ENCODE measurements at places on chromosomes 12 and 14.

DNA sequence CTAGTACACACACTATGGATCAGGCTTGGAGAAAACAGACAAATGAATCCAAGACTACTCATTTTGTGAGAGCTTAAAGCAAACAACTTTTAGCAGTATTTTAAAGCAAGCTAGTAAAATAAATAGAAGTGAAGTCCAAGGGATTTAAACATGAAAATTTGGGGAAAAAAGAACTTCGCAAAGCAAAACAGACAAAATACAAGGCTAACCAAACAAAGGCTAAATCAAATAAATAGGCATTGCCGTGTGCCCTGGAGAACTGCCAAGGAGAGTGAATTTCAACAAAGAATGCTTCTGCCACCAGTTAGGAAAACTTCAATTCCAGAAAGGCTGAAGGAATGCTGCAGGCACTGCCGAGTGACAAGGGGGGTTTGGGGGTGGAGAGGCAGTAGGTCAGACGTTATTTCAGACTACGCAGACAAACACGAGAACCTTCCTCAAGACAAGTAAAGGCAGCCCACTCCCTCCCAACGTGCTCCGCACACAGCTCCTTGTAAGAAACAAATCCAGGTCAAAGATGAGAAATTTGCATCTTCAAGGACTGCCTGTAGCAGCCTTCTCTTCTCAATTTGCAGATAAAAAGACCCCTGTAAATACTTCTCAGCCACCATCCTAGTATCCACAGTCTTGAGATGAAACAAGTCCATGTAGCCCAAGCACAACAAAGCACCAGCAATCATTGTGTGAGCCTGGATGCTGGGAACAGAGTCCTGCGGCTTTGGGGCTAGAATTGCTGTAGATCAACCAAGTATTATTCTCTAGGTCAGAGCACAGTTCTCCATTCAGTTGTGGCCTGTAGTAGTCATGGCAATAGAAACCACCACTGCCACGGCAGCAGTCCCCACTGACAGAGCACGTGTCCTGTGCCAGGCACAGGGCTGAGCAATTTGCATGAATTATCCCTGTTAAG, 43.3 kb downstream of the EFCAB11 start:
- DNase-seq = peak; percentile 60

DNA sequence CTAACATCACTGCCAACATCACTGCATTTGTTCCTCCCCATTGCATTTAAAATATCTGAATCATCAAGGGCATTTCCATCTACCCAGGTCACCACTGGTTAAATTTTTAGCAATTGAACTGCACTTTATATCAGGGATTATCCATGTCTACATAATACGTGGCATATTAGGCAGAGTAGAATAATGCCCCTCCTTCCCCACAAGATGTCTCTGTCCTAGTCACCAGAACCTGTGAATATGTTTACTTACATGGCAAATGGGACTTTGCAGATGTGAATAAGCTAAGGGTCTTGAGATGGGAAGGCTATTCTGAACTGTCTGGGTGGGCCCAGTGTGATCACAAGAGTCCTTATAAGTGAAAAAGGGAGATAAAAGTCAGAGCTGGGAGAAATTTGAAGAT, 181.7 kb upstream of the ARID2 start:
- no peak for DNase-seq

- peak; percentile 64 for DNase-seq
These were observed 348.3 kb downstream of the ZFP36L1 start for GRCh38 chr14:68444449-68445168.

GRCh38 chr12:121121805-121122204, 10.9 kb upstream of the P2RX7 start:
- DNase-seq = no peak

- no peak for DNase-seq
These were observed 12.0 kb downstream of the IGF1 start for GRCh38 chr12:102468261-102468915.

DNA sequence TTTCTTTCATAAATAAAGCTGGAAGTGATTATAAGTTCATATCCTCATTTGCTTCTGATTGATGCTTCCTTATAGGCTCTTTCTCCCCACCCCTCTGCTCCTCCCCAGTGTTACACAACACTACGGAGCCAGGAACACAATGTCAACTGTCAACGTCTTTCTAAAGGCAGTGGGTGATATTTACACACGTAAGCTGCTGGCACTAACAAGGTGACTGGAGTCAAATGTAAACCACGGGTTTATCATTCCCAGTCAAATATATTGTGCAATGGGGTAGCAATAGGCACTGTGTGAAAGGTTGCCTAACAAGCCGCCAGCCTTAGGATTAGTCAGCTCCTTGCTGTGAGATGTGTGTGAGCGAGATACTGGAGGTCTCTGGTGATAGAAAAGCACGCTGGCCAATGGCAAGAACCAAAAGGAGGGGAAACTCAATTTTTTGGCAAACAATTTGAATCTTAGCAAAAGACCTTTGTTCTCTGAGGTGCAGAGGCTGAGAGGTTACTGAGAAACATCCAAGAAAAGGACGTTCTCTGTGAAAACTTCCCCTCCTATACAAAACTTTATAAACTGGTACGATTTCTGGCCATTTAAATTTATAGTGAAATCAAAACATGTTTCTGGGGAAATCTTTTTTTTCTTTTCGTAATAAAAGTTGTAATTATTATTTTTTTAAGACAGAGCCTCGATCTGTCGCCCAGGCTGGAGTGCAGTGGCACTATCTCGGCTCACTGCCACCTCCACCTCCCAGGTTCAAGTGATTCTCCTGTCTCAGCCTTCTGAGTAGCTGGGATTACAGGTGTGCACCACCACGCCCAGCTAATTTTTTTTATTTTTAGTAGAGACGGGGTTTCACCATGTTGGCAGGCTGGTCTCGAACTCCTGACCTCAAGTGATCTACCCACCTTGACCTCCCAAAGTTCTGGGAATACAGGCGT, 22.3 kb upstream of the HECTD1 start:
- DNase-seq = peak; percentile 96

DNA sequence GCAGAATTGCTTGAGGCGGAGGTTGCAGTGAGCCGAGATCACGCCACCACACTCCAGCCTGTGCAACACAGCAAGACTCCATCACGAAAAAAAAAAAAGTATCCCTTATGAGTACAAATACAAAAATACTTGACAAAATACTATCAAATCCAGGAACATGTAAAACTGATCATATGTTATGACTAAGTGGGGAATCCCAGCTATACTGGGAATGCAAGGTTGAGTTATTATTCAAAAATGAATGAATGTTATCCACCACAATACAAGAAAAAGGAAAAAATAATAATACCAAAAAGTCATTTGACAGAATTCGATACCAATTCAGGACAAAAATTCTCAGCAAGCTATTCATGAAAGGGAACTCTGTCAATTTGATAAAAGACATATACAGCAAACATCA, 32.6 kb downstream of the MOK start:
- no peak for DNase-seq

- DNase-seq = peak; percentile 85
These were observed 23.1 kb downstream of the LLPH start for GRCh38 chr12:66107451-66107915.

GRCh38 chr12:4562034-4562657, at the start of gene DYRK4:
DYRK4 (plus strand) TSS chr12:4562208; CDS start chr12:4562246, 38 bp downstream.
- DNase-seq = peak; percentile 82

GRCh38 chr12:121799156-121799841, 4.5 kb upstream of the SETD1B start:
- DNase-seq = peak; percentile 80

DNA sequence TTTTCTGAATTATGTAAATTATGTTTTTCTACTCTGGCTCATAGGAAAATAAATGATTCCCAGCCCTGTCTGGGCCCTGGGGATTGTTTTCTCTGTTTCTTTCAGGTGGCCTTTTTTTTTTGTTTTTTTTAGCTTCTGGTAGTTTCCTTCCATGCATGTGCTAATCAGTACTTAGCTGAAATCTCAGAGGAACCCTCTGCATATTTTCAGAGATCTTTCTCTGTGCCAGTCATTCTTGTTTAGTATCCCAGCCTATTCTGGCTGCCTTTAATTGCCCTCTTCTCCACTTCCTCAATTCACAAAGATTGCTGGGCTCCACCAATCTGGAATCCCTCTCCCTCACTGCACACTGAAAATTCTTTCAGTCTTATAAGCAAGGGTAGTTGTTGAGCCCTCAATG, 46.9 kb downstream of the CNOT2 start:
- DNase-seq = peak; percentile 2

- DNase-seq = peak; percentile 52
These were observed 3.5 kb upstream of the P2RX7 start for GRCh38 chr12:121128908-121129810.

All from AG08395 (cell line).